Epithelial cell of proximal tubule (primary cell): ENCODE measurements at places on chromosomes 5 and 9.
A peak's percentile ranks its signal among the peaks of the same experiment; 100 is the strongest.

DNA sequence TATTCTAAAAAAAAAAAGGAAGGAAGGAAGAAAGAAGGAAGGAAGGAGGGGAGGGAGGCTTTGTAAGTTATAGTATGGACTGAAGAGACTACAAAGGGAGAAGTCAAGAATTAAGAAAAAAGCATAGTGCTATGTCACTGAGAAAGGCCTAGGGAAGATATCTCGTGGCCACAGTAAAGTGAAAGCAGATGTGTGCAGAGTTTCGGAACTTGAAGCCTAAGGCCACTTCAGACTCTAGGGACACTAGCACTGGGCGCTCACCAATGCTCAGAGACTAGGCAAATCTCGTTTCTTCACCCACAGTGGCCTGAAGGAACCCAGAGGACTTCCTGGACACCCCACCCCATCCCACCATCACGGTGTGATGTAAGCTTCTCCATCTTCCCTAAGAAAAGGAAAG, 181.4 kb upstream of the TRPM3 start:
- no peak for DNase-seq

- DNase-seq: no peak
Measured at GRCh38 chr9:108489567-108489966, 366.2 kb downstream of the ACTL7B start.

DNA sequence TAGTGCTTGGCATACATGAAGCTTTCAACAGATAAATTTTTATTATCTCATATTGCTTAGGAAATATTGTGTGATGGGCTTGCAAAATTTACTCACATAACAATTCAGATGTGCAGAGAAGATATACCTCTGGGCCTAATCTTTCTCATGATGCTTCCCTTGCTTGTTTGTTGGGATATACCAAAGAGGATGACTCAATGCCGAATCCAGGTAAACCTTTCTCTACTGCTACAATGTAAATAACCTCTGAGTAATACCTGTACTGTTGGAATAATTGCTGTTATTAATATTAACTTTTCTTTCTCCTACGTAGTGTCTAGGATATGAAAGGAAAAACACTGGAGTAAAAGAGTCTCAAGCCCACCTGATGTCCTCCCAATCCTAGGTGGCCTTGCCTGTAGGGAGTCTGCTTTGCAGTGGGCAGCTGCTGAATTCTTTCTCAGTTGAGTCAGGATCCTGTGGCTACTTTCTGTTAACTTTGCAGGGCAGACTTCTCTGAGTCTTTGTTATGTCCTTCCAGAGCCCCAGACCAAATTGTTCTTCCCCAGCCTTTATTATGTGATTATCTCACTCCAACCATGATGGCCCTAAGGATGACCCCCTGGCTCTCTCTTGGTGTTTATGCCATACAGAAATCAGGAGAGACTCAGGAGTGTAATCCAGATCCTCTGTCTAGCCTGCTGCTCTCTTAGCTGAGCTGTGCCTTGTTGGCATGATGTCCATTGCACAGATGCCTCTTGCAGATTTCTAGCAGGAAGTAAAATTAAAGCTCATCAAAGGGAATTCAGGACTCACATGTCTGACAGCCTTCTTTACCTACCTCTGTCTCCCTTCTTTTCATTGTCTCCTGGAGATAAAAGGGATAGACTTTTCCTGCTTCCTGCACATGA, 208.1 kb downstream of the SNX18 start:
- no peak for DNase-seq

DNA sequence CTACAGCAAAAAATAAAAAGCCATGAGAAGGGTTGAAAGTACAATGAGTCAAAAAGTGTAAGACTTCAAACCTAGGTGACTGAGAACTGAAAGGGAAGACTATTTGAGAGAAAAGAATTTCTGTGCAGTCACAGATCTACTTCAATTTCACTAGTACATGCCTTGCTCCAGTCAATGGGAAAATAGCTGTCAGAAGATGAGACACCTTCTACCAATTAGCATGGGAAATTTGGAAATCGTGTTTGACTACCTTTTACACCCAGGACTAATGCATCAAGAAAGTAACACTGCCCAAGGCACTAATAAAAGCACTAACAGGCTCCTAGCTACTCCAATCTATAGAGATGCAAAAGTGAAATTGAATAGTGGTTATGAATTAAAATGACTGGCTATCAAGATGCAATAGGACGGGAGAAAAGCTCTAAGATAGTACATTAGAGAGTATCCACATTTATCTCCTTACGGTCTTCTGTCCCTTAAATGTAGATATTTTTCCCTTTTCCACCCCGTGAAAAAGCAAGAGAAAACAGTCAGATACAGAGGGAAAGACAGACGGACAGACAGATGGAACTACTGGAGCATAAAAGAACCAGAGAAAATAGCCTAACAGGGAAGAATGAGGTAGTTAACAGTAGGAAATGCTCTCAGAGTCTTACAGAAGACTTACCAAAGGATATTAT, 15.2 kb downstream of the ERP44 start:
- no peak for DNase-seq

GRCh38 chr5:96663608-96664007, 1.4 kb downstream of the CAST start:
- no peak for DNase-seq

GRCh38 chr5:37132646-37133045, 116.5 kb downstream of the CPLANE1 start:
- no peak for DNase-seq

GRCh38 chr5:139684350-139684880, 36.3 kb downstream of the CXXC5 start:
- no peak for DNase-seq

DNA sequence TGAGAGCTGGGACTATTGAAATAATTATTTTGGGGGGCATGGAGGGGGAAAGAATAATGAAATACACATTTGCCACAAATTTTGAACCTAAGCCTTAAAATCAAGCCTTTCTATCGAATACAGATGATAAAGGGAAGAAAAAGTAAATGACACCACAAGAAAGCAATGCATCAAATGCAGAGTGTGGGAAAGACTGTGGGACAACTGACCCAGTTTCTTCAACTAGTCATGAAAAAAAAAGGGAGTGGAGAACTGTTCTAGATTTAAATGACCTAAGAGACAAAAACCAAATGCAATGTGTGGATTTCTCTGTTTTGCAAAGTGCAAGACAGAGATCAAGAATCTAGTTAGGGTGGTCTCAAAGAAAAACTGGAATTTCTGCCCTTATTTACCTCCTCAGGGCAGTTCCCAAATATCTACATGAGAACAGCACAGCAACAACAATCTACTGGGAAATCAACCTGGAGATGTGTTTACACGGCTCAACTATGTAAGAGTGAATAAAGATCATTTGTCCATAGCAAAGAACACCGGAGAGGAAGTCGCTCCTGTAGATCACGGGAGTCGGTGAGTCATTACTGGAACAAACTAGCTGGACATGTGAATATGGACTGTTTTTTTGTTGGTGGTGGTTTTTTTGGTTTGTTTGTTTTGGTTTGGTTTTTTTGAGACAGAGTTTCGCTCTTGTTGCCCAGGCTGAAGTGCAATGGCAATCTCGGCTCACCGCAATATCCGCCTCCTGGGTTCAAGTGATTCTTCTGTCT, 145.9 kb downstream of the DROSHA start:
- DNase-seq: no peak

GRCh38 chr5:41414598-41414997, 95.8 kb downstream of the PLCXD3 start:
- DNase-seq: peak; percentile 76

DNA sequence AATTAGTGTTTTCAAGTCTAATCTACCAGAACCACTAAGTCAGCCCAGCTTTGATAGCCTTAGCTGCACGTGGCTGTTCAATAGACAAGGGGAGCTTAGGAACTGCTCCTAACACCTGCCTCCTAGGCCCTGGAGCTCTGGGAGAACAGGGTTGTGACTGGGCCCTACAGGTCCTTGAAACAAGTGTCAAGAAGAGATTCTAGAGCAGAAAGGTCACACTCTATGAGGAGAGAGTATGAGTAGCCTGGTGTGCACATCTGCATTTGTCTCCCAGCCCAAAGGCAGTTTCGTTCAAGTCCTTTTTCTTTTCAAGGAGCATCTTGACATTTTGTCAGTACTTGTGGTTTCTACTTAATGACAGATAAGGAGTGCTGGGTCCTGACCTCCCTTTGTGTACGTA, 206.1 kb downstream of the PRELID2 start:
- no peak for DNase-seq

- DNase-seq: no peak
Measured at GRCh38 chr5:90233476-90233875, 176.1 kb downstream of the CETN3 start.

DNA sequence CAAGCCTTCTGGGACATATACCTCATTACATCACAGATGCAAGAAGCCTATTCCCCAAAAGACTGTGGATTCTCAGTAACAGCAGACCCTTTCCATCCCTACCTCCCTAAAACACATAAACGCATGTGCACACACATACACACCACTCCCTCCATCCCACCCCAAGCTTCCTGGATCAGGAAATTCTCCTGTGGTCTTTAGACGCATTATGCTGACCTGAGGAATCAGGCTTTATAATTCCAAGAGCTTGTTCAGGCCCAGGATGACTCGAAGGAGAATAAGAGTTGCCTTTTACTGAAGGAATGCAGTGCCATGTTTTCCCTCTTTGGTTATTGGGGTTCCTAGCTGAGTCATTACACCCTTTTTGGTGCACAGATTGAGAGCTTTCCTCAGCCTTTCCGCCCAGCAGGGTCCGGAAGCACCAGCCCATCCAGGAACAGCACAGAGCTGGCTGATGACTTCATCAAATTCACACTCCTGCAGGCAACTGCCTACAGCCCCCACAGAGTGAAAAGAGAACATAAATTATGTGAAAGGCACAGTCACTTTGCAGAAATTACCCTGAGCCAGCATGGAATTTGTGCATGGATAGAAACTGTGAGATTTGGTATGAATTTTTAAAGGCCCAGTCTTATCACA, 385.0 kb upstream of the TRPC7 start:
- DNase-seq: no peak

DNA sequence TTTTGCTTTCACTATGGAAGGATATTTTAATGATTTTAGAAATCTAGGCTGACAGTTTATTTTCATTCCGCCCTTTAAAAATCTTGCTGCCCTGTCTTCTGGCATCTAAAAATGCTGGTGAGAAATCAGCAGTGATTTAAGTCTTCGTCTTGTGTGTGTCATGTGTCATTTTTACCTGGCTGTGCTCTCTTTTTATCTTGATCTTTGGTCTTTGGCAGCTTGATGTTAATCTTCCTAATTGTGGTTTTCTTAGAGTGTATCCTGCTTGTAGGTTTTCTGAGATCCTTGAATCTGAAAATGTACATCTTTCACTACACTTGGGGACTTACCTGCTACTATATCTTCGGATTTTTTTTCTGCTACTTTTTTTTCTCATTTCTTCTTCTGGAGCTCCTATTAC, 11.9 kb upstream of the LPCAT1 start:
- DNase-seq: no peak

DNA sequence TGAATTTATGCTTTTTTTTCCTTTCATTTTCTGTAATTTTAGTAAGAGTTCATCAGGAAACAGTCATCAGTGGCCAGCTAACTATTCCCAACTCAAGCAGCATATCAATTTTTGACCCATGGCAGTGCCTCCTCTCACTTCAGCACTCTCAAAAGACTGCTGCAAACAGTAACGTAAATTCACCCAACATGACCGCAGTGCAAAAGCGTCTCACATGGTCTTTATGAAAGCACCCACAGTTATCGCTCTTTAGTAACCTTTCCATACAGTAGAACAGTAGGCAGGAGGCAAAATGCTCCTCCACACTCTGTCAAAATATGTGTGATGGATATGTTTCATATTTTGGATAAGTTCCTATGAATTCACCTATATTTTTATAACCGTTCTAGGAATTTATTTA, 48.6 kb downstream of the PARP8 start:
- DNase-seq: no peak

GRCh38 chr5:174607916-174608315, 116.5 kb upstream of the MSX2 start:
- no peak for DNase-seq

GRCh38 chr9:15420796-15421195, 1.9 kb upstream of the SNAPC3 start:
- DNase-seq: no peak

DNA sequence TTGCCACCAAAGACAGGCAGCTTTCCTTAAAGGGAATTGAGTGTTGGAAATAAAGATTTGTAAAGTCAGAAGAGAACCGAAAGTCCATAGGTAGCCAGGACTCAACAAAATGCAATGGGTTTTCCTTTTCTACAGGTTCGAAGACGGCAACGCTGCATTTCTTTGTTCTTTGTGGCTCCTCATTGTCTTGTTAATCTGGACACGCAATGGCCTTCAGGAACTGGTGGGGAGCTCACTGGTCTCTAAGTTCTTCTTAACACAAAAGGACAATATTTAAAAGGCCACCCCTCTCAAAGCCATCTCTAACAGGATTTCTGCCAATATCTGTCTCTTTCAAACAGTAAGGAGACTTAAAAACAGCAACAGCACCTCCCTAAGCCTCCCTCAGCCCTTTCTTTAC, 170.6 kb downstream of the RMI1 start:
- no peak for DNase-seq

GRCh38 chr5:176440927-176441706, 7.1 kb upstream of the FAF2 start:
- DNase-seq: no peak

GRCh38 chr5:151148583-151148982, 9.0 kb downstream of the ANXA6 start:
- no peak for DNase-seq

DNA sequence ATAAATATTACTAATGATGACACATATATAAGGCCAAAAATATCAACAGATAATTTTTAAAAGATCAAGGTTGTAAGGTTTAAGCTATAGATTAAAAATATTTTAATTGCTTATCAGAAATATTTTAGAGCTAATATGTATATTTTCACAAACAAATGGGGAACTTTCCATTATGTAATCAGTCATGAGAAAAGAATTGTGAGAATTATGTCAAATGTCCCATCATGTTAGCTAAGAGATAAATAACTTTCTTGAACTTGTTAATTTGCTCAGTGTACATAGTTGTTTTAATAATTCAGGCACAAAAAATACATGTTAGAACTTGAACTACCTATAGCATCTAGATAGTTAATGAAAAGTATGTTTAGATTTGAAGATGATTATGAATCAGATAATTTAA, 67.7 kb downstream of the SYK start:
- no peak for DNase-seq

- no peak for DNase-seq
Measured at GRCh38 chr9:22129133-22129532, 120.0 kb upstream of the CDKN2B start.

DNA sequence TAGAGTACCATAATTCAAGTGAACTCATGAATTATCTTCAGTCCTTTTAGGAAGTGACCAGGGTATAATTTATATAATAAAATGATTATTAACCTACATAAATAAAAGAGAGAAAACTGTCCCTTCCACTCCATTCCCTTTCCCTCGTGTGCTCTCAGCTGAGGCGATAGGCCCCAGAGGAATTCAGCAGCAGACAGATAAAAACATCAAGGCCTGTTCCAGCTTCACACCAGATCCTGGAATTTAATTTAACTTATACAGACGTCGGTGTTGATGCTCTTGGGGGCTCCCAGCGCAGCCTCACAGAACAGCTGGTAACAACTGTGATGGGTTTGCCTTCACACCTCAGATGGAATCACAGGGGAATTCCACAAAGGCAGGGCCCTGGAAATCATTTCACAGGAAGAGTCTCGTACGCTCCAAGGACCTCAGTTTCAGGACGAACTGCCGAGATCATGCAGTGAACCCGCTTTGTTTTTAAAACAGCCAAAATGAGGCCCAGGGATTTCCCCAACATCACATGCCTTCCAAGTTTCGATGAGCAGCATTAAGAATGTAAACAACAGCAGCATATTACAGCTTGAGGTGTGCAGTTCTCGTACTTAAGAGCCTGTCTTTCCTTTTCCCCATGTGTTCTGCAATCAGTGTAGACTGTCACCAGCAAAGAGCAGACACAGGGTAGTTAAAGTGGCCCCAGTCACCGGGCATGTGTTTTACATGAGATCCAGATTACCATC, 73.6 kb upstream of the ALDH1B1 start:
- DNase-seq: peak; percentile 95
